ENCODE measurements at places on chromosomes 1 and 21. TPM values are rescaled to one million over a fixed set of nuclear protein-coding genes. Genes with fewer than 3 reads are reported as not detected.

DNA sequence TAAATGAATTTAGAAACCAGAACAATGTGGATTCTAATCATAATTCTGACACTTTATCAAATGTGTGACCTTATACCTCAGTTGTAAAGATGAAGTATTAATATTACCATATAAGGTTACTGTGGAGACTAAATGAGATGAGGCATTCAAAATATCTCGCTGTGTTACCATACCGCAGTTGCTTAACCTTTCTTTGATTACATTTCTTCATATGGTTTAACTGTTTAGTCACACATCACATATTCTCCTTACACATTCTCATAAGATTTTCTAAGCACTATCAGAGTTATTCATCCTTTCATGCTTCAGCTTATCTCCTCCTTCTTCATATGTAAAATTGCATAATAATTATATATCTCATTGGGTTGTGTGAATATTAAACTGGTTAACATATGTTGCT lies 88.9 kb downstream of the LRRC53 start:
- DNase-seq: no peak

GRCh38 chr1:31568895-31569595 lies 7.3 kb upstream of the TINAGL1 start:
- DNase-seq: no peak

- DNase-seq: peak; percentile 49
Observed at GRCh38 chr1:227892489-227893299, 55.0 kb downstream of the WNT9A start.

DNA sequence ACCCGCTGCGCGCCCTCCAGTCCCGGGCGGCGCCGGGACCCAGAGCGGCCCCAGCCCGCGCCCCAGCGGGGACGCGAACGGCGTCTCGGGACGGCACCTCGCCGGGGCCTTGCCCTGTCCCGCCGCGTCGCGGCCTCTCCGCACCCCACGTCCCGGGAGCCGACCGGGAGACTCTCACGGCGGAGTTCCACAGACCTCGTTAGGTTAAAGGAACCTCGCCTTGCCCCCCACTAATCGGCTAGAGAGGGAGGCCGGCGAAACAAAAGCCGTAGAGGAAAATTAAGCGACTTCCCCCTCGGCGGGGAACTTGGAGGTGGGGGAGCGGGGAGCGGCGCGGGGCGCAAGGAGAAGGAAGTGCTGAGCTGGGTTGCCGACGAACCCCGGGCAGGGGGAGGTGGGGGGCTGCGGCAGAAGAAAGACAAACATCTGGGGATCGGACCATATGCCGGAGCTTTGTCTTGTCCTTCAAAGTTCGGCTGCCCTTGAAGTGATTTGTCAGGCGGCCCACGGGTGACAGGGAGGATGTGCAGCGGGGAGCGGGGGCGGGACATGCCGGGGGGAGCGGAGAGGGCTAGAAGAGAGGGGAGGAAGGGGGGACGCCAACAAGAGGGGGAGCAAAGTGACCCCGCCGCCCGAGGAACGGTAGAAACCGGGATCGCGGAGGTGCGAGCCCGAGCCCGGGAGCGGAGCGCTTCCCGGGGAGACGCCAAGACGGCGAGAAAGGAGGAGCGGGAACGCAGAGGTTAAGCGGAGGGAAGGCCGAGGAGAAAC lies 120.0 kb upstream of the RRP15 start:
- peak; percentile 74 for DNase-seq

TRMT1L gene
- 41.2 TPM for total RNA-seq

- no peak for DNase-seq
Observed at GRCh38 chr1:160371346-160371631, 4.4 kb downstream of the NHLH1 start.

GRCh38 chr1:214124281-214124805 lies 136.6 kb downstream of the PROX1 start:
- DNase-seq: no peak

All from neural progenitor cell (in vitro differentiated cells).